ENCODE measurements at places on chromosomes 12 and 14.
A peak's percentile ranks its signal among the peaks of the same experiment; 100 is the strongest.

DNA sequence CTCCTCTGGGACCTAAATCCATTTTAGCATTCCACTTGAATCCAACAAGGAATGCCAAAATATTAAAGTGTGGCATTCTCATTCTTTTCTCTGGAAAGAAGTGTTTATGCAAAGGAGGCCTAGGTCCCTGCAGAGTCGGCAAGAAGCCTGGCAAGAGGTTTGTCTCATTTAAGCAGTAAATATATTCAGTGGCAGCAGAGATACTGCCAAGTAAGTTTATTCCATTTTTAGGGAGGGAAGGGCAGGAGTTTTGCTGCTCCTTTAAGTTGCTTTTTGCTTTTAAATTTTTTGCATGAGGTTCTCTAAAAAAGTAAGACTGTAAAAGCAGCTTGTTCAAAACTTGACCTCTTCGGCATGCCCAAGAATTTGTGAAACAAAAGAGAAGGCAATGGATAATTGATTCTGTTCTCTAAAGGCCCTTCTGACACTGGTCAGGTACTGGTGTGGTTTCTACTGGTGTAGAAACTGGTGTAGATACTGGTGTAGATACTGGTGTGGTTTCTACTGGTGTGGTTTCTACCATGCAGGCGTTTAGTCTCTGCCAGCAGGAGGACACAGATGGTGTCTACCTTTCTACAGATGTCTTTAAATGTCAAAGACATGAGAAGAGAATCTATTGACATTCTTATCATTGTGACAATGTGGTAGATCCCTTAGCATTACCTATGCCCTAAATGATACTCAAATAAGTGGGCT, 107.3 kb downstream of the SAMD4A start:
- no peak for DNase-seq

DNA sequence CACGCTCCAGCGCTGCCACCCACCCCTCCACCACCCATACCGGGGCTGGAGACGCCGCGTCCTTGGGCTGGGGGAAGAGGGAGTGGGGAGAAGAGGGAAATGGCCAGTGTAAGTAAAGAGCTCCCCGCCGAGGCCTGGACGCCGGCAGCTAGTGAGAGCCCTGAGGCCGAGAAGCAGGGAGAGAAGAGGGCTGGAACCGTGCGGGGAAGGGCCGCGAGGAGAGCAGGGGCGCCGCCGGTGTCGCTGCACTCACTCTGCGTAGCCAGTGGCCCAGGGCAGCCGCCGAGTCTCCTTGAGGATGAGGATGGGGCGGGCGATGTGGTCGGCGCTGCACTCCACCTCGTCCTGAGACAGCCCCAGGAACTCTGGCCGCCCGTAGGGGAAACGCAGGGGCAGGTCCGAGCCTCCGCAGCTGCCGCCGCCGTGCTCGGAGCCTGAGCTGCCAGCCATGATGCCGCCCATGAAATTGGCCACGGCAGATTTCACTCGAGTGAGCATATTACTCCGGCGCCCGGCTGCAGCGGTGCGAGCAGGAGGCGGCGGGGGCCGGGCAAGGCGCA, 631 bp downstream of the PPM1H start:
- DNase-seq = no peak

- no peak for DNase-seq
Observed at GRCh38 chr12:4734625-4735340, 14.6 kb downstream of the GALNT8 start.

DNA sequence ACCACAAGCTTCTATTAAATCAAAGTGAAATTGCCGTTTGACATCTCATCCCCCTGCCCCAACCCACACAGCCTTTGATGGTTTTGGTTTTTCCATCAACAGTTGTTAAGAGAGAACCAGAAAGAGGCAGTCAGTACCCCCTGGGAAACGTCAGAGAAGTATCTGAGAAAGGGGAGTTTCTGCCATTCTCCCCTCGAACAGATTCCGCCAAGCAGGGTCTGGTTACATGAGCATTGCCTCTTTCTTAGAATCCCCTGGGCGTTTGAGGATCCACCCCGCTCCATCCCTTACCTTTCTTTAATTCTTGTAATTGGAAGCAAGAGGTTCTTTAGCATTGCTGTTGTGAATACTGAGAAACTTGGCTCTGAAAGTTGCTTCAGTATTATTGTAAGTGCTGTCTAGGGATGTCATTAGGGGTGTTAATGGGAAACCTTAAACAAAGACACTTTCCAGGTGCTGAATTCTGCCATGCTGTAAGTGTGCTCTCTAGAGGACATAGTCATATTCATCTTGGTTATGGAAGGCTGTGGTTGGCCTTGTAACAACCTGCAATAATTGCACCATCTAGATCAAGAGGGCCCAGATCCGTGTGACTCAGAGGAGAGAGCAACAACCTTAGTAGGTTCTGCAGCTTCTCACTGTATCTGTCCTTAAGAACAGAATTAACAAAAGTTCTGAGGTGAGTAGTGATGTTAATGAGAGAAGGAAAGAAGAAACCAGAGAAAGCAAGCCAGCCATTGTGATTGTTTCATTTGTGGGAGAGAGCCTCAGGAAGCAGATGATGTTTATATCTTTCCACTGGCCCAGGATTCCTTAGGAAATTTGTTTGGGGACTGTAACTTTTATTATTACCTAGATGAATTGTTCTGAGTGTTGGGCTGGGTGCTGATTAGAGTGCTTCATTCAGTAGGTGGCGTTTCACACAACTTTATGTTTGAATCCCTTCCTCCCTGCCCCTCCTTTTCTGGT, 9.0 kb downstream of the TMBIM6 start:
- peak; percentile 60 for DNase-seq

DNA sequence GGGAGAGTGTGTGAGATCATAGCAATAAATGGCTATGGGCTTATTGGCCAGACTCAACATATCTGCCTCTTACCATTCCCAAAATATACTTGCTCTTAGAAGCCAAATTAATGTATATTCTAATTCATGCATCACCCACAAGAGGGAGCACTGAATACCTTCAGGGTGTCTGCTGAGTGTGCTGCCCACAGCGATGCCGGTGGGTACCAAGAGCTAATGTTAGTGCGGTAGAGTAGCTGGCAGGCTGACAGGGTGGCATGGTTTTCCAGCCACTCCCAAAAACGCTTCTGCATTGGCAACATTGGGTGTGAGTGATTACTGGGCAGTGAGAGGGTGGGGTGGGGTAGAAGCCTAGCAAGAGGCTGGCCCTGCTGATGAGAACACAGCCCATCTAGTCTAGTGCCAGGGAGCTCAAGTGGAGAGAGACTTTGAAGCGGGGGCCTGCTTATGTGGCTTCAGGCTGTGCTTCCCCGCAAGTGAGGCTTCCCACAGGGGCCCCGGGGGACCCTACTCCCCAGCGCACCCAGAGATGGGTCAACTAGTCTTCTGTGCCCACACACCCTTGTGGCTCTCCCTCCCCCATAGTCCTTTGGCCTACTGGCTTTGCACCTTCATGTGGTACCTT, 9.2 kb upstream of the PLEKHD1 start:
- DNase-seq = no peak

GRCh38 chr12:65330331-65330730, 51.8 kb downstream of the MSRB3 start:
- DNase-seq = no peak

GRCh38 chr12:38744041-38744440, 161.3 kb downstream of the CPNE8 start:
- DNase-seq = no peak

DNA sequence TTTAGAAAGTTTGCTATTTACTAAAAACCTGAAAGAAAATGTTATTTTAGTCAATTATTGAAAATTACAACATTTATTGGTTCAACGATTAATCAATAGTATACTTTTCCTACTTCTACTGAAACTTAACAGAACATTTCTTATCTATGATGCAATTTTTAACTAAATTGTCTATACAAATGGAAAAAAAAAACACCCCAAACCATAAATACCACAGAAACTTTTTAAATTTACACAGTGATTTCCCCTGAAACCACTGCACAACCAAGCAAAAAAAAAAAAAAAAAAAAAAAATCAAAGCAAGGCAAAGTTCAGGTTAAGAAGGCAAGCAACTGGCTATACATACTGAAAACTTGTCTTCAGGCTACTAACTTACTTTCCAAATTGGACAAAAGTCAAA, 71.9 kb upstream of the POC1B start:
- DNase-seq = no peak

GRCh38 chr12:56115329-56115728, 1.1 kb upstream of the RPL41 start:
- DNase-seq = no peak

DNA sequence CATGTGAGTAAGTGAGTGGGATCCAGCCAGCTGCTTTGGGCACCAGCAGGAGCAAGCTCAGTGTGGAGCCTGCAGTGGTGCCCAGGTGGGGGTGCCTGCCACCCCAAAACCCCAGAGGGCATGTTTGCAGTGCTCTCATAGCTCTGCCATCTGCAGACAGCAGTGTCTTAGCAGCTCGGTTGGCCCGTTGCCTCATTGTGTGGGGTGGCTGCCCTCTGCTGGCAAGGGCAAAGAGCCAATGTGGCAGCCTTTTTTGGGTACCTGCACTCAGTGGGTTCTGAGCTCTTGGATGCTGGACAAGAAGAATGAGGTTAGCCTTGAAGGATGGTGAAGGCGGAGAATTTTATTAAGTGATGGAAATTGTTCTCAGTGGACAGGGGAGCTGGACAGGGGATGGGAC, 52.3 kb downstream of the NEUROD4 start:
- peak; percentile 48 for DNase-seq

GRCh38 chr12:19909418-19909817, 458.9 kb upstream of the PDE3A start:
- no peak for DNase-seq

- no peak for DNase-seq
Observed at GRCh38 chr12:25811656-25812126, 146.8 kb upstream of the RASSF8 start.

- no peak for DNase-seq
Observed at GRCh38 chr12:11927286-11927935, 143.3 kb upstream of the BCL2L14 start.

GRCh38 chr14:74593241-74593953, 18.6 kb downstream of the LTBP2 start:
- DNase-seq = no peak

DNA sequence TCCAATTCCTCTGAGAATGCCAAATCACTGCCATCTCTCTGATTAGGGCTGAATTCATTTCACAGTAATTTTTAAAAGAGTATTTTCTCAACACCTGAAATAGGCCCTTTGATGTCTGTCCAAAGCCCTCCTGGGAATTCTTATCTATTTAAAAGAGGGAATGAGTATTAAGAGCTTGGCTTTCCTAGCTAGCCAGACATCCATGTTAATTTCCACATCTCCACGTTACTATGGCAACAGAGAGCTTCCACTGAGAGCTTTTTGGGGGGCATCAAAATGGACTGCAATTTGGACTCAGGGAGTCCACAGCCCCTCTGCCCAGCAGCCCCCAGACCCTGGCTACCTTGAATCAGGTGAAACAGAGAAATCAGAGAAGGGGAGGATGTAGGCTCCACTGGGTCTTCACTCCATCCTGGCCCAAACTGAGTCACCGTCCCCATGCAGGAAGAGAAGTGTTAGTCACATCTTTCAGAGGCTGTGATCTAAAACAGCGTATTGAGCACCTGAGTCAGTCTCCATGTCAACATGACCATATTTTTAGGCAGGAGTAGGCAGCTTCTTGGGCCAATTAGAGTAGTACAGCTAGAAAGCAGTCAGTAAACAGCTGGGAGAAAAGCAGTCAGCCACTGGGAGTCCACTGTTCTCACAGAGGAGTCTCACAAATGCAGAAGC, 7.0 kb upstream of the FICD start:
- DNase-seq = no peak

GRCh38 chr12:124335426-124336183, 40.7 kb downstream of the RFLNA start:
- no peak for DNase-seq

- peak; percentile 46 for DNase-seq
Observed at GRCh38 chr12:27179400-27180214, 64.5 kb upstream of the STK38L start.

- no peak for DNase-seq
Observed at GRCh38 chr14:77607741-77608302, 8.6 kb downstream of the SPTLC2 start.

DNA sequence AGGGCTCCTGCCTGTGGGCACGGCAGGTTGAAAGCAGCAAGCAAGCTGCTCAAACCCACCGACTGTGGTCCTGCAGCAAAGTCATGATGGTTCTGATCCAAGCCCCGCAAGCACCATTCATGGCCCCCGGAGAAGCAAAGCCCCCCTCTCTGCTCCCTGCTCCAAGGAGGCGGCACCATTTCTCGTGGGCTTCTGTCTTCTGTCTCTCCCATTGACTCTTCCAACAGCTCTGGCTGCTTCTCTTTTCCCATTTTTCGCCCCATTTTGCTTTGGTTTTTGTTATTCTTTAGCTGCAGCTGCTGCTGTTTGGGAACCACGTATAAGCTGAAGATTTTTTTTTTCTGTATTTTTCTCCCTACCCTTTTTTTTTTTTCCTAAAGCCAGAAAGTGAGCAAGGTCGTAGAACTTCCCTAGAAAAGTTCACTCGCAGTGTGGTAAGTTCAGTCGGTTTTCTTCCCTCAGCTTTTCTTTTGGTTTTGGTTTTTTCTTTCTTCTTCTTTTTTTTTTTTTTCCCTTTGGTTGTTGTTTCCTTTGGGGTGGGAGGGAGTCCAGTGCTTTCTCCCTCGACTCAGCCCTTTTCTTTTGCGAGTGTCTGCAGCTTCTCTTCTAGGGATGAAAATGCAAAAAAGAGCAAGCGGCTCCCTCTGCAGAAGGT, 354.1 kb downstream of the DPF3 start:
- no peak for DNase-seq

GRCh38 chr12:124059752-124060151, 86.7 kb downstream of the ZNF664 start:
- DNase-seq = no peak

DNA sequence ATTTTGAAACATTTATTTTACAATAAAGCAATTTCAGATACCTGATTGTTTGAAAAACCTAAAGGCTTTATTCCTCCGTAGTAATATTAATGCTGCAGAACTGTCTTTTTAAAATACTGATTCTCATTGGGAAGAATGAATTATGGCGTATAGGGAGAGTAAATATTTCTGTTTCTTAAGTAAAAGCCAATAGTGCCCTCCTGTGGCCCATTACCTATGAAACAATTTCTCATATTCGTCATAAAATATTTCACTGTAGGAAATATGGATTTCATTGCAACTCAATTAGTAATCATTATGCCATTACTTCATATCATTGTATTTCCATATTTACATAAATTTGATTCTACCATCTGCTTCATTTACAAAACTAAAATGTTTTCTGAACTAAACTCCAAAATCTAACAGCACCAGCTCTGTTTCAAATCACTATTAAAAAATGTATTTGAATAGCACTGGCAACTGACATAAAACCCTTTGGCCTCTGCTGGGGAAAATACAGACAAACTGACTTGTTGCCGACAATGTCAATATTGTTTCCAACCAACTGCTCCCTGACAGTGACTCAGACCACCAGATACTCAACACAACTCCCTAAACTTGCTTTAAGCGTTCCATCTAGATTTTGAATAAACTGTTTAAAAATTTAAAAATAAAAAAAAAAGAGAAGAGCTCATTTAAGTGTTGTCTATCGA, 290.3 kb downstream of the NAV3 start:
- no peak for DNase-seq

- DNase-seq = no peak
Observed at GRCh38 chr12:29088611-29089219, 60.4 kb upstream of the FAR2 start.

DNA sequence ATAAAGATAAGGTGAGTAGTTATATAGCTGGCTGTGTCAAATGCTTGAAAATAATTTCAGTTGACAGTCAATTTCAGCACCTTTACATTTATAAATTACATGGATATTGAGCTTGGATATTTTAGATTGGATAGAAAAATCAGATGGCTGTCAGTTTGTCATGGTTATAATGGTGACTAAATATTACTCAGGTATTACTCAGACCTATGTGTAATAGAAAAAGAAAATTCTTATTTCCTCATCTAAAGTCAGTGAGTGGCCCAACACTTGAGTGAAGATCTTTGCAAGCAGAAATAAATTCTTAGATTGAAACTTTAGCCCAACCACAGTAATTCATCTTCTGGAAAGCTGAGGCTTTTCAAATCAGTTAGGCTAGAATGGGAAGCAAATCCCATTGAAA, 354.4 kb downstream of the NAV3 start:
- DNase-seq = no peak

All from activated CD4-positive, alpha-beta T cell treated with anti-CD3 and anti-CD28 coated beads, Interleukin-2, amount 50 U/mL, for 24 hours (primary cell).